ENCODE measurements at places on chromosomes 5 and 9.

DNA sequence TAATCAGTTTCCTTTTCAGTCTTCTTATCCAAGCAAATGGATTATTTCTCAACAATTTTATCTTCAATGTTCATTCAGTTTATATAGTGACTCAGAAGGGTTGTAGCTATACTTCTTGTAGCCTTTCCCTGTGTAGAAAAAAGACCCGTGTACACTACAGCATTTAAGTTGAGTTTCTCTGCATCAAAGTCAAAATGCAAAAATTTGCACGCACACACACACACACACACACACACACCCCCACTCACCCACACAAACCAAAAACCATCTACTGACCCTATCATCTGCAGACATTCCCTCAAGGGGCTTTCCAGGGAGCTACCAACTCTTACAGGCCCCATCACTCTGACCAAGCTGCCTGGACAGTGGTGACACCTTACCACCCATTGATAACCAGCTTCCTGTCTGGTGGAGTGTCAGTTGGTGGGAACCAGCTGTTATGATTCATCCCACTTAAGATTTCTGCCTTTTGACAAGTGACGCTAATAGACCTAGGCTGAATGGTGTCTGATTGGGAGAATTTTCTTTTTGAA lies 12.2 kb upstream of the ELL2 start:
- peak; percentile 75 for DNase-seq

DNA sequence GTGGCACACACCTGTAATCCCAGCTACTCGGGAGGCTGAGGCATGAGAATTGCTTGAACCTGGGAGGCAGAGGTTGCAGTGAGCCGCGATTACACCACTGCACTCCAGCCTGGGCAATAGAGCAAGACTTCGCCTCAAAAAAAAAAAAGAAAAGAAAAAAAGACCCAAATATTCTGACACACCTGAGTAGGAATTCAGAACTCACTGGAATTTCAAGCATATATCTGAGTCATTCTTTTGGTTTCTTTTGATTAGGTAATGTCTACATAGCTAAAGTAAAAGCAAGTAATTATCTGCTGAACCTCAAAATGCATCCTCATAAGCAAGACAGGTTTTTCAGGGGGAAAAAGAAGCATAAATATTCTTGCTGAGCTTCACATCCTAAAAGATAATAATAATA lies 35.9 kb downstream of the ANKRD31 start:
- no peak for DNase-seq

GRCh38 chr5:129114539-129115193 lies 20.1 kb downstream of the ISOC1 start:
- DNase-seq, result no peak

DNA sequence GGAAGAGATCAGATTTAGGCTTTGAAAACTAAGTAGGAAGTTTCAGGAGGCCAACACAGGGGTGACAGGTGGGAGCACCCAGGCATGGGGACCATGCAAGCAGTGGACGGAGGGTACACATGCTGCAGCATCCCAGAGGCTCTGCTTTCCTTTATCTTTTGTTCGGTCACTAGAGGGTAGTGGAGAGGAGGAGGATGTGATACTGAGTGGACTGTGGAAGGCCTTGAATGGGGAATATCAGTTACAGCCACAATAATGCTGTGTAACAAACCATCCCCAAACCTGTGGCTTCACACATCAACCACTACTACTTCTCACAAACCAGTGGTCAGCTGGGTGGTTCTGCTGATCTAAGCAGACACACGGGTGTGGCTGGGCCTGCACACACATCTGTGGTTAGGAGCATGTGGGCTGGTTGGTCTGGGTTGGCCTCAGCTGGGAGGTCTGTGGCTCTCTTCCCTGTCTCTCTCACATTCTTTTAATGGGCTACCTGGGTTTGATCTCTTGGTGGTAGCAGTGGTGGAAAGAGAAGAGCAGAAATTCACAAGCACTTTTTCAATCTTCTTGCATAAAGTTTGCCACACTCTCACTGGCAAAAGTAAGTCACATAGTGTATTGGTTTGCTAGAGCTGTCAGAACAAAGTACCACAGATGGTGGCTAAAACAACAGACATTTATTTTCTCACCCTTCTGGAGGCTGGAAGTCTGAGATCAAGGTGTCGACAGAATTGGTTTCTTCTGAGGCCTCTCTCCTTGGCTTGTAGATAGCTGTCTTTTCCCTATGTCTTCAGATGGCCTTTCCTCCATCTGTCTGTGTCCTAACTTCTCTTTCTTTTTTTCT lies 238.7 kb downstream of the AGTPBP1 start:
- DNase-seq, result no peak

DNA sequence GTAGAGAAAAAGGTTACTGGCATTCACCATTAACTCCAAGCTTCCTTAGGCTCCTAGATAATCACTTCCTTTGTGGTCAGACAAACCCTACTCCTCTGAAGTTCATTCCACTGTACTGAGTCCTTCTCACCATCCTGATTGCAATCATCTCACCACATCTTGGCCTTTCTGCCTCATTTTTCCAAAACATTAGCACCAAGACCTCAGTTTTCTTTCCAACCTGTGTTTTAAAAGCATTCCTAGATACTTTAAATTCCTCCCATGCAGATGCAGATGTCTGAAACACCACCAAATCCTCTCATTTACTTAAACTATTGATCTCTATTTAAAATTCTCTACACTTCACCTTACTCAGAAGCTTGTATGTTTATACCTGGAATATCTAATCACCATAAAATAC lies 961.3 kb upstream of the CTNND2 start:
- DNase-seq, result no peak

- DNase-seq, result no peak
Measured at GRCh38 chr5:15106530-15107283, 235.1 kb upstream of the ANKH start.

- DNase-seq, result no peak
Measured at GRCh38 chr9:130782886-130783530, 52.0 kb upstream of the ABL1 start.

GRCh38 chr9:95215336-95215898 lies 102.1 kb downstream of the FANCC start:
- DNase-seq, result no peak

DNA sequence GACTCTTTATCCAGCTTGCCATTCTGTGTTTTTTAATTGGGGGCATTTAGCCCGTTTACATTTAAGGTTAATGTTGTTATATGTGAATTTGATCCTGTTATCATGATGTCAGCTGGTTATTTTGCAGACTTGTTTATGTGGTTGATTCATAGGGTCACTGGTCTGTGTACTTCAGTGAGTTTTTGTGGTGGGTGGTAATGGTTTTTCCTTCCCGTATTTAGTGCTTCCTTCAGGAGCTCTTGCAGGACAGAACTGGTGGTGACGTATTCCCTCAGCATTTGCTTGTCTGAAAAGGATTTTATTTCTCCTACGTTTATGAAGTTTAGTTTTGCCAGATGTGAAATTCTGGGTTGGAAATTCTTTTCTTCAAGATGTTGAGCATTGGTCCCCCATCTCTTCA lies 381.1 kb downstream of the MAN2A1 start:
- DNase-seq, result no peak

DNA sequence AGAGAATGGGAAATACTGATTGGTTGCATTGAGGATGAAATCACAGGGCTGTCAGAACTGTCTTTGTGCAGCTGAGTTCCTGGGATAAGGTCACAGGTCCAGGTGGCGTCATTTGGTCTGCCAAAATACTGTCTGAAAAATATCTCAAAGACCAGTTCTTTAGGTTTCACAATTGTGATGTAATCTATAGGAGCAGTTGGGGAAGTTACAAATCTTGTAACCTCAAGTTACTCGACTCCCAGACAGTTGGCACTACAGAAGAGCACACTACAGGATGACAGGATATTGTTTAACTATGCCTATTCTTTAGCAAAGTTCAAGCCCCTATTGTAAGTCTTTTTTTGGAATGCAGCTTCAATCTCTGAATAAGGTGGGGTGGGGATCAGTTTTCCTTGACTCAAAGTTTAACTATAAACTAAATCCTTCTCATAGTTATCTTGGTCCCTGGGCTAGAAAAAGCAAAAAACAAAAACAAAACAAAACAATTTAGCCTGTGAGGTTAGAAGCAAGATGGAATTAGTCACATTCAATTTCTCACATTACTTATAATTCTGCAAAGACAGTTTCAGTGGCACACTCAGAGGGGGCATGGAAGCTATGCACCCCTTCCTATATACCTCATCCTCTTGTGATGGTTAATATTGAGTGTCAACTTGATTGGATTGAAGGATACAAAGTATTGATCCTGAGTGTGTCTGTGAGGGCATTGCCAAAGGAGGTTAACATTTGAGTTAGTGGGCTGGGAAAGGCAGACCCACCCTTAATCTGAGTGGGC lies 276.0 kb downstream of the AUH start:
- no peak for DNase-seq

- no peak for DNase-seq
Measured at GRCh38 chr9:86102626-86103025, 3.3 kb upstream of the GOLM1 start.

DNA sequence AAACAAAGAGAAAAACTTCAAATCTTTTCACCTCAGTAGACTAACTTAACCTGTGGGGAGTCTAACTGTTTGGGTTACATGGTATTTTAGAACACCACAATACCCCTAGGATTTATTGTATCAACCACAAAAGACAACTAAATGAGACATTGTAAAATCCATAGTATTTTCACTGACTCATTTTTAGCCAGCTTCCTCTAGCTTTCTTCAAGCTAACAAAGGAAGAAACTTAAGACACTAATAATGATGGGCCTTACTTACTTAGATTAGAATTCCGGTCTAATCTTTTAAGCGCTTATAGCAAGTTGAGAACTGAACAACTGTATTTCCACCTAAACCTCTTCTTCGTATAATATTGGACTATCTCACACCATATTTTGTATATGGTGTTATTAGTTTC lies 529.3 kb downstream of the DMRTA1 start:
- no peak for DNase-seq

GRCh38 chr9:135705376-135705775 lies 3.4 kb downstream of the KCNT1 start:
- DNase-seq, result no peak

Data from activated CD4-positive, alpha-beta T cell treated with anti-CD3 and anti-CD28 coated beads, Interleukin-2, Interleukin-4, amounts not matched to agents 100 ng/mL and 50 ng/mL, durations not matched to agents 16 hours and 8 hours (primary cell).